ENCODE measurements at places on chromosomes 5 and 9.

GRCh38 chr5:79849486-79850315 is 141.4 kb downstream of the MTX3 start:
- no peak for DNase-seq

GRCh38 chr5:170896779-170897178 is 35.0 kb downstream of the RANBP17 start:
- DNase-seq, result no peak

DNA sequence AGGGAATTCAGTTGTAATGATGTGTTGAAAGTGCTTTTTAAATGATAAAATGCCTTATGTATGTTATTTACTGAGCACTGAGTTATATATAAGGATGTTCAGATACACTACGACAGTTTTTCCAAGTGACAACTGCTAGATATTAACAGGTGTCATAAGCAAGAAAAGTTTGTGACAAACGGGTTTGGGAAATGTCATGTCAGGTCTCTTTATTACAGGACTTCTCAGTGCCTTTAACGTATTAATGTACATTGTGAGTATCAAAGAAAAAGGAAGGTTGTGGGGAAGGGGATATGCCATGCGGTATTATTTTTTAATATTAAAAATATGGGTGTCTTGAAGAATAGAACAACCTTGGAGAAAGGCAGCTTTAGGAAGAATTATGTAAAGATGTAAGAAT is 56.4 kb downstream of the RAI14 start:
- no peak for DNase-seq

GRCh38 chr5:142839711-142840346 is 69.7 kb downstream of the ARHGAP26 start:
- DNase-seq, result no peak

- DNase-seq, result no peak
Measured at GRCh38 chr5:145160679-145161078, 674.5 kb downstream of the PRELID2 start.

- DNase-seq, result no peak
Measured at GRCh38 chr5:160869989-160870521, 18.0 kb upstream of the ATP10B start.

DNA sequence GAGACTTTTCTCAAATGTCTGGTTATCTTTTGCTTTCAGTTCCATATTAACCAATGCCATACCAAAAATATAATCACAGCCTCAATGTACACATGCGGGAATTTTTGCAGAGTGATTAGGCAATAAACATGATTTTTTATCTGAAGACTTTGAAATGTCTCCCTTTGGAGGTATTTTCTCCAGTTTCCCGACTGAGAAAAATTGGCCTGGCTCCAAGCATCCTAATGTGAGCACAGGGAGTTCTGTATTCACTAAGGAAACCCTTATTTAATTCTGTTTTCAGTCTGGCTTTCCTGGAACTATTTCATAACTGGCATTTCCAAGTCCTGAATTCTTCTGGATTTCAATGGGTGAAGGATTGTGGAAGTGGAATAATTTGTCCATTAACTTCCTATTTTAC is 8.5 kb downstream of the HCN1 start:
- DNase-seq, result no peak

DNA sequence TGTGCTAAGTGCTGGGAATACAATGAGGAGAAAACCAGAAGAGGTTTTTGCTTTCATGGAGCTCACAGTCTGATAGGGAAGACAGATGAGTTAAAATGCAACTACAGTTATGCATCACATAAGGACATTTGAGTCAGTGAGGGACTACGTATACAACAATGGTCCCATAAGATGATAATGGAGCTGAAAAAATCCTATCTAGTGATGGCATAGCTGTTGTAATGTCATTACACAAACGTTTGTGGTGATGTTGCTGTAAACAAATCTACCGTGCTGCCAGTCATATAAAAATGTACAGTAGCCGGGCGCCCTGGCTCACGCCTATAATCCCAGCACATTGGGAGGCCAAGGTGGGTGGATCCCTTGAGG is 110.1 kb upstream of the RAD23B start:
- DNase-seq, result no peak

- no peak for DNase-seq
Measured at GRCh38 chr5:156473269-156473908, 146.4 kb downstream of the SGCD start.

DNA sequence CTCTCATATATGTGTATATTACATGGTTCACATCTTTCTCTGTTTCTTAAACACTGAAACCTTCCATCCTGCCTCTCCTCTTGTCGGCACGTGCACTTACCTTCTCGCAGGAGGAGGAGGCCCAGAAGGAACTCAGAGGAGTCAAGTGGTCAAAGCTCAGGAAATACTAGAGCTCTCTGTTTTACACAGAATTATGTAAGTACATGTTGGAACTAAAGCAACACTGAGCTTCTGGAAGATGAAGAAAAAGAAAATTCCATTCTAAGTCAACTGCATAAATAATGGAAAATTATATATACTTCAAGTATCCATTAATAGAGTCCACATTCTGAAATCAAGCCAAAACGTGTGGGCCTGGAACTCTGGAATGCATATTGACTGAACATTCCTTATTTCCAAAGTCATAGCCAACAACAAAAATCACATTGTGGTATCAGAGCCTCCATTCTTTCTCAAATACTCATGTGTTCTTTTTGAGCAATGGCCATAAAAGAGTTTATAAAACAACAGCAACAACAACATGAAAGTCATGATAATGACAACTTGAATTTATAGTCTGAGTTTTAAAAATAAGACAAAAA is 121.5 kb upstream of the RAI14 start:
- no peak for DNase-seq

GRCh38 chr5:125181159-125181558 is 434.7 kb upstream of the ZNF608 start:
- no peak for DNase-seq

GRCh38 chr5:14902826-14903560 is 31.4 kb upstream of the ANKH start:
- DNase-seq, result no peak

DNA sequence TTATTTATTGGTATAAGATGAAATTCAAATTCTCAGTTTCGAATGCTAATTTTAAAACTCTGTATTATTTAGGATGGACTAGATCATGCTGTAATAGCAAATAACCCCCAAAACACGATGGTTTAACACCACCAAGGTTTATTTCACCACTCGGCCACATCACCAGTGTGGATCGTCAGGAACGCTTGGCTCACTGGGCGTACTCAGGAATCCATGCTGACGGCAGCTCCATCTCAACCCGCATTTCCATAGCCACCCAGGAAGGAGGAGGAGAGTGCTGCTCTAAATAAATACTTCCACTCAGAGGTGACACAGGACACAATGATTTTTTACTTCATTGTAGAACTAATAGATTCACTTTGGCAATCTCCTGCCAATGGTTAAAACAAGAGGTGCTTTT is 347.4 kb downstream of the SH3GL2 start:
- DNase-seq, result no peak

DNA sequence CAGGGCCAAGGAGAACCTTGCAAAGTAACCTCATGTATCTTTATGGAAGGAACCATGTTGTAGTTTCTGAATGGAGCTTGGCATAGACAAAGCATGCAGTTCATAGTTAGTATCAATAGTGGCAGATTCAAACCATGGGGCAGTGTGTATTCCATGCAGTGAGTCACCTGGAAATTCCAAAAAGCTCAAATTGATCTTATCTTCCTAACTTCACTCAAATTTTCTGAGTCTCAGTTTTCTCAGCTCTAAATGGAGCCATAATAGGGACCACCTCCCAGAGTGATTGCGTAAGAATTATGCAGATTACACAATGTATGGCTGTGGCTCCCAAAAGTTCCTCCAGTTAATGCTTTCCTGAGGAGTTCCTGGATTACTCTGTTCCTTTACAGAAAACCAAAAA is 549.9 kb upstream of the KLF4 start:
- DNase-seq, result no peak

GRCh38 chr5:173229382-173229959 is 5.5 kb downstream of the NKX2-5 start:
- DNase-seq, result no peak

DNA sequence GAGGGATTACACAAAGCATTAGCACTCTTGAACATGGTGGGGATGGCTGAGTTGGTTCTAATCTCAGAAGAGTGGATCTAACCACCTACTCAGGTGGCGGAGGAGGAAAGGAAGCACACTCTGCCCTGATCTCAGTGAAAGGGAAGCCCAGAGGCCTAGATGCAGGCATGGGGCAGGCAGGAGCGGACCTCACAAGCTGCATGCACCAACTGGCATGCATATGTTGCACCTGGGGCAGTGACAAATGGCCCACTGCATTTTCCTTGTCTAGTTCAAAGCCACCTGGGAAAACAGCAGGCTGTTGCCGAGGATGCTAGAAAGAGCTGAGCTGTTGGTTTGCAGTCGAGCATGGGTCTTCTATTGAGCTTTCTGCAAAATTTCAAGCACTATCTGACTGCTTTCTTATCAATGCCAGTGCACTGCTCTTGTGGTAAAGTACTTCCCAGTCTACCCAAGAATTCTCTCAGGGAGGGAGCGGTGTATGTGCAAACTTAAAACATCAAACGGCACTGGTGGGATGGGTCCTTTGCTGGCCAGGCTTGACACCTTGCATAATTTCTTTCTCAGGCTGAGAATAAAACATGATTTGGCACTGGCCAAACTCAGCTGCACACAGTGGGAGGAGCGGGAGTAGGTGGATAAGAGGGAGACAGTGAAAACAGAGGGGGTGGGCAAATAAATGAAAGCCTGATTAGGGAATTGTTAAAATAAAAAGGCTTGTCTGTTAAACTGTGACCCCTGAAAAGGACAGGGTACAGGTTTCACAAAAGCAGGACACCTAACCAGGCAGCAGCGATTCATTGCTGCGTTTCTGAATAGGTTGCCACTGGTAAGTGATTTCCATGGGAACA is 108.9 kb downstream of the MARCHF3 start:
- no peak for DNase-seq

GRCh38 chr5:61402970-61403900 is 71.2 kb downstream of the ZSWIM6 start:
- no peak for DNase-seq

DNA sequence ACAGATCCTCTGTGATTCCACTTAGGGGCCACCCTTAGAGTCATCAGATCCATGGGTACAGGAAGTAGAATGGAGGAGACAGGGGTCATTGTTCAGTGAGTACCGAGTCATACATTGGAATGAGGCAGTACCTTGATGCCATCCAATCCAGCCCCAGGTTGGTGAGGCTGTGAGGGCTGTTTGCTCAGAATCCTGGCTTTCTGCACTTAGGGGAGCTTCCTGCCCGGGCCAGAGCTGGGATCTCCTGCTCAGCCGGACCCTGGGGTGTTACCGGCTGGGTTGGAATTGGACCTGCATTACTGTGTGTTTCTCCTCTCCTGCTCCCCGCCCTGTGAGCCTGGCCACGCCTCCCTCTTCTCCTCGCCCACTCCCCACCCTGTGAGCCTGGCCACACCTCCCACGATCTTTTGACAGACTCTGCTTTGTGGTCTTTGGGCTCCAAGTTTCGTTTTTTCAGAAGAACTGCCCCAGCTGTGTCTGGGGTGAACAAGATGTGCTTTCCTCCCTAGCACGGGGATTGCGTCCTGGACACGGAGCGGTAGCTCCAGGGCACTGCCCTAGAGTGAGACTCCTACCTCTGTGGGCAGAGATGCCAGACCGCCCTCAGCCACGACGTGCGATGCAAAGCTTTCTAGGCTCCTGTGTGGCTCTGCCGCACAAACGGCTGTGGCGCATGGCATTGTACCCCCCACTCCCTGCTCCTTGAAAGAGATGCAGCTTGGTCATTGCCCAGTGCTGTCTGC is 15.4 kb downstream of the TRAF2 start:
- no peak for DNase-seq

DNA sequence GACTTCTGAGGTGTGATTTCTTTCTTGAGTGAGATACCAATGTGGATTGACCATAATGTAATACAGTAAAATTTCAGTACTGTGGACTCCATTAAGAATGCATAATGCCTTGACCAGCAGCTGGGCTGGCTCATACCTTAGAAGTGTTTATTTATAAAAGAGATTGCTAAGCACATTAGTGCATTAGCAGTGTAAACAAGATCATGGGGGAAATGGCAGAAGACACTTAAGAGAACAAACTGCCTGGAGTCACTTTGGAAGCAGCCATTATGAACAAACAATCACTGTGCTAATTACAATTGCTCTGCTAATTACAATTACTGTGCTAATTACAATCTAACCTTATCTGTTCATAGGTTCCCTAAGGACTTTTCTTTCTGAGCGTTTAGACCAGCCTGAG is 104.2 kb downstream of the TRIM32 start:
- DNase-seq, result no peak

DNA sequence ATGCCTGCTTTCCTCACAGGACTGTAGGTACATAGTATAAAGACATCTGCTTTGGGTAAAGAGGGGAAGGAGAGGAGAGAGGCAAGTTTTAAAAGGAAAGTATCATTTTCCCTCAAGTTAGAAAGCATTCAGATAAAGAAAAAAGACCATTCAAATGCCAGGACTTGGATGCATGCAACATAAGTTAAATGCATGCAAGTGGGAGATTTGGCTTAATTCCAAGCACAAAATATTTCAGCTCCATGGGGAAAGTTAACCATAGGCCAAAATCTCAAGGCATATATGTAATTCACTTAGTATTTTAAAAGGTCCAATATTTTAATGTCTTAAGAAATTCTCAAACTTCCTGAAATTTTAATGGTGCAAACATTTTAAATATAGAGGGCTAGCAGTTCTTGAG is 36.4 kb downstream of the POU5F2 start:
- DNase-seq, result no peak

DNA sequence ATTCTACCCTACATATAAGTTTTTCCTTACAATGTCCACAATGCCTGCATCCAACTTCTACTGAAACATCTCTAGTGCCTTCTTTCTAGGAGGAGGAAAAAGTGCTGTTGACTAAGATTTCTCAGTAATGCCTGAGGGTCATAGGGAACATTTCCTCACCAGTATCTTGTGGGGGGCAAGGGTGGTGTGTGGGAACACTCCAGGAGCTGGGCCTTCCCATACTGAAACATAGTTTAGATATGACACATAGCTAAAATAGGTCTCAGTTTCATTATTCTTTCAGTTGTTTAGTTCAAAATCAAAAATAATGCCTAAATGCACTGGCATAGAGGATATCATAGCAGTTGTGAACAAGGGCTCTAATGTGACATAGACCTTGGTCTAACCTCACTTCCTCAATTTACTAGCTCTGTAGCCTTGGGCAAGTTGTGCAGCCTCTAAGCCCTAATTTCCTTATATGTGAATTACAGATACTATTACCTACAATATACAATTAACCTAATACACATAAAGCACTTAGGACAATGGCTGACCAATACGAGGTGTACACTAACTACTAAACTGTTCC is 66.1 kb downstream of the HAPLN1 start:
- no peak for DNase-seq

DNA sequence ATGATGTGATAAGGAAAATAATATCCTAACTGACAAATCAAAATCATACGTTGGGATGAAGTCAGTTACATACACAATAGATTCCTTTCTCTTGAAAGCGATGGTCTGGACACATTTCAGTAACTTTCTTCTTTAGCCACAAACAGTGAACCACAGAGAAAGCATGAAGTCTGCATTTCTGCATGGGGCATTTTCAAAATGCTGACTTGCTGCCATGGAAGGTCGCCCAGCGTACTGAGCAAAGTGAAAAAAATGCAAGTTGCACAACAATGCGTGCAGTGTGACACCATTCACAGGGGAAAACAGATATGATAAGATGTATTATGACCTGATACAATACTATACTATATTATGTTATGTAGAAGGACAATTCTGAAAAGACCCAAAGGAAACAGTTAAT is 146.3 kb downstream of the SNX18 start:
- no peak for DNase-seq

Data from progenitor cell of endocrine pancreas (in vitro differentiated cells).